ENCODE measurements at places on chromosomes 7 and 10.

DNA sequence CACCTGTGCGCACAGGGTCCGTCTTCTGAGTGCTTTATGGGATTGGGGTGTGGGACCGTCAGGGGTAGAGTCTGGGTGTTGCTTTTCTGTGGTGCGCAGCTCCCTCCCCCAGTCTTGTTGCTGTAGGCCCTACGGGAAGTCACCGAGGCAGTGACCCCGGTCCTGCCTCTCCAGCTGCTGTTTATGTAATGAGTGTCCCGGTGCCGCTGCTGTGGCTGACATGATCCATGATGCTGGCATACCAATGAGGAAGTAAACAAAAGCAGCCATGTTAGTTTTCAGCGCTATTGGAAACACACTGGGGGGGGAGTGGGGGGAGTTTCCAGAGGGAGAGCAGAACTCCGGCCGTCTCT, 1.1 kb downstream of the TRIM8 start:
- DNase-seq, result peak; percentile 90

- no peak for DNase-seq
Observed at GRCh38 chr7:50285269-50285668, 19.2 kb upstream of the IKZF1 start.

- DNase-seq, result no peak
Observed at GRCh38 chr10:81108516-81109199, 571.0 kb downstream of the SH2D4B start.

DNA sequence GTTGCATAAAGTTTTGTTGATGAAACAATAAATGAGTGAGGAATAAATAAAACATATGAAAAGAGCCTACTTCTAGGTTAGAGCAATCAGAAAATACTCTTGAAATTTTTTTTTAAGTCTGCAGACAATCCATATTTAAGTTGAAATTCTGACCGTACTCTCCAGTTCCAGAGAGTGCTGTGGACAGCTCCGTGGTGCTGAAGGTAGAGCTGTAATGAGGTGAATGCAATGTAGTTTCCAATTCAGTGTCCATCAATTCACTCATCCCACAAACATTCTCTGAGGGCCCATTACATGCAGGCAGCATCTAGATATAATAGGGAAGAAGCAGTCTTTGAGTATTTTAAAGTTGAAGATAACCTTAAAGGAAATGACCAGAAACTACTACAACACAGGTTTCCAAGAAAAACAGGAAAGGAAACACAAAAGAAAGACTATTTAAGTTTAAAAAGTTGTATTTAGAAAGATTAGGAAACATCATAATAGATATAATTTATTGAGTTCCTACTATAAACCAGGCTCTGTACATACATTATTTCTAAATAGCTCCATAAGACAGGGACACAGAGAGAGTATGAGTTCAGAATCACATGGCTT, 44.0 kb upstream of the CRTAC1 start:
- no peak for DNase-seq

DNA sequence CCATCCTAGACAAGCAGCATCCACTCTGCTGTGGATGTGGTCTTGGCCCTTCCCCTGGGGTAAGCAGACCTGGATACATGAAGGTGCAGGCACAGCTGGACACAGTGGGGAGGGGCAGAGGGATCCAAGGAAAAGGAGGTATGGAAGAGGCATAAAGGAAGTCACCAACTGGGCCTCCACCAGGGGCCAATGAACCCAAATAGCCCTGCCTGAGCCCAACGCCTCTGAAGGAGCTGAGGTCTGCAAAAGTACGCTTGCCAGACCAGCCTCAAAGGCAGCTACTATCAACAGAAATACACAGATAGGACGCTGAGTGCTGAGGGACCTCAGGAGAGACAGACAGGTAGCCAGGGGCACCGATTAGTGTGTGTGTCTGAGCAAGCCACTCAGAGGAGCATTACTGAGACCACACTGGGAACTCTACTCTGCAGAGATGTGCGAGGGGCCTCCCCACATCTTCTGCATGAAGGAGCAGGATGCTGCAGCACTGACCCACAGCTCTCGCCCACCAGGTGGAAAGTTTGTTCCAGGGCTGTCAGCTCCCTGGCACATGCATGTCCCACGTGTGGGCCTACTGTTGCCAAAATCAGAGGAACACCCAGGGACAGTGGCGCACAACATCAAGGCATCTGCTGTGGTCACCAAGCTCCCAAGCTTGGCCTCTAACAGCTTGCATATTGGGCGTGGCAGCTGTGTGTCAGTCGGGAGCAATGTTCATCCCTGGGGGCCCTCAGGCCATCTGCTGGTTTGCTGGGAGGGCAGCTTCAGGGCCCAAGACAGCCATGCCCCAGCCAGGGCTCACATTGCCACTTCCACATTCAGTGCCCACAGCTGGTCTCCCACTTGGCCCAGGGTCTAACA, 40.0 kb downstream of the MKI67 start:
- peak; percentile 58 for DNase-seq

DNA sequence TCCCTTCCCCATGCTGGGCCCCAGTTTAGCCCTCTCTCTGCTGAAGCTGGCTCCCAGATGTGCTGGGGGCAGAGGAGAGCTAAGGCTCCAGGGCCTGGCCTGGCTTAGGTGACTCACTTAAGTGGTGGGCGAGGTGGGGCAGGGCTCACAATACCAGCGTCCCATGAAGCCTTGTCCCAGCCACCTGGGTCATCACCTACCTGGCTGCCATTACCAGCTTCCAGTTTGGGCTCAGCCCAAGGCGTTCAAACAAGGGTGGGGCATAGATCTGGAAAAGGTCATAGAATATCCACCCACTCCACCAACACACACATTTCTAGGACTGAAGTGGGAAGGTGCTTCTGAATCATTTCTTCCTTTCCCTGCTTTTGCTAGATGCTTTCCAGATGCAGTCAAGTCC, 8.3 kb downstream of the KAZALD1 start:
- DNase-seq, result no peak

GRCh38 chr10:132360766-132361447, 28.9 kb downstream of the LRRC27 start:
- DNase-seq, result no peak

- no peak for DNase-seq
Observed at GRCh38 chr7:111043561-111043960, 47.4 kb upstream of the LRRN3 start.

DNA sequence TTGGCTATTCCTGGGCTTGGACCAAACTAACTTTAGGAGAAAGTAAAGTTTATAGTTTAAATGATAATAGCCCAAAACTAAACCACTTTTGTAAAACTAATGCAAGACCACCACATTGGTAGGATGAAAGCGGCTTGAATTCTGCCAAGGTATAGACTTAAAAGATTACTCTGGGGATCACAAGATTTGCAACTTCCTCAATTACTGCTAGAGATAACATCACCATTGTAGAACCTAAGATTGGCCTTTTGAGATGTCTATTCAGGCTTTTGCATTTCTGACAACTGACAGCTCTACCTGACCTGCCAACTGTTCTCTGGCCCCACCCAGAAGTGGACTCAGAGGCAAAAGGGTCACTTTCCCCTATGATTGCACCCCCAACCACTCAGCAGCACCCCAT, 162.4 kb downstream of the TNS3 start:
- DNase-seq, result peak; percentile 31

DNA sequence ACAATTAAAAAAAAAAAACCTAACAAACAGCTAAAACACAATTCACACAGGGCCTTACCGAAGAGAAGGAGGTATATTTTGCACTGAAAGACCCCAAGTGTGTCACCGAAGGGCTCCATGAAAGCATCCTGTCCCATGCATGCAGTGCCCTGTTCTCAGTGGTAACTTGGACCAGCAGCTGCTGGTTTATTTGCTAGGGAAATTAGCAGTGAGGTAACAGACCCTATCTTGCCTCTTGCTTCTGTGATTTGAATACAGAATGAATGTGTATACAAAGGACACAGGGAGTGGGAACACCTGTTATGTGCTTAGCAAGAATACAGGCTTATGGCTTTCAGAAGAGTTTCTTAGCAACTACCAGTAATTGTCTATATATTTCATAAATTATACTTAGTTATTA, at the start of gene HEPACAM2:
TSS of gene HEPACAM2 (minus strand) at position 160 of the 400 bp plus-strand sequence.
- DNase-seq, result no peak

GRCh38 chr10:82916941-82917340, 1041.9 kb downstream of the NRG3 start:
- no peak for DNase-seq

DNA sequence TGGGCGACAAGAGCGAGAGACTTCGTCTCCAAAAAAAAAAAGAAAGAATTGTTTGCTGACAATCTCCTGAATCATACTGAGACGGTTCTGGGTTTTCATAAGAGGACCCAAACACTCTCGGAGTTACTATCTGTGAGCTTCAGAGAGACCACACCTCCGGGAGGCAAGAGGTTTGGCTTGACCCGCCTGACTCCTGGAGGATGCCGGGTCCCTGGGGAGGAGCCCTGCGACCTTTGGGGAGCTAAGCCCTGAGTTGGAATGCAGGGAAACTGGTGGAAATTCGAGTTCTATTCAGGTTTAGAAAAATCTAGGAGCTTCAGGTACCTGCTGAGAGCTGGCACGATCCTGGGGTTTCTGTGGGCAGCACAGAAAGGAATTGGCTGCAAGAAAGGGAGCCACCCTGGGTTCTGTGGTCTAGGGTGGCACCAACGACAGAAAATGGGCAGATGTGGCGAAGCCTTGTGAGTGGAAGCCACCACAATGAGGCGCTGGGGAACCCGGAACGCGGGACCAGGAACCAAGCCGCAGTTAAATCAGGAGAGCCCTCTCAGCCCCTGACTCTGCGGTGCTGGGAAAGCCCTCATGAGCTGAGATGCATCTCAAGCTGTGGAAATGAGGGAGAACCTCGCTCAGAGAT, 21.9 kb upstream of the GATAD1 start:
- DNase-seq, result no peak

DNA sequence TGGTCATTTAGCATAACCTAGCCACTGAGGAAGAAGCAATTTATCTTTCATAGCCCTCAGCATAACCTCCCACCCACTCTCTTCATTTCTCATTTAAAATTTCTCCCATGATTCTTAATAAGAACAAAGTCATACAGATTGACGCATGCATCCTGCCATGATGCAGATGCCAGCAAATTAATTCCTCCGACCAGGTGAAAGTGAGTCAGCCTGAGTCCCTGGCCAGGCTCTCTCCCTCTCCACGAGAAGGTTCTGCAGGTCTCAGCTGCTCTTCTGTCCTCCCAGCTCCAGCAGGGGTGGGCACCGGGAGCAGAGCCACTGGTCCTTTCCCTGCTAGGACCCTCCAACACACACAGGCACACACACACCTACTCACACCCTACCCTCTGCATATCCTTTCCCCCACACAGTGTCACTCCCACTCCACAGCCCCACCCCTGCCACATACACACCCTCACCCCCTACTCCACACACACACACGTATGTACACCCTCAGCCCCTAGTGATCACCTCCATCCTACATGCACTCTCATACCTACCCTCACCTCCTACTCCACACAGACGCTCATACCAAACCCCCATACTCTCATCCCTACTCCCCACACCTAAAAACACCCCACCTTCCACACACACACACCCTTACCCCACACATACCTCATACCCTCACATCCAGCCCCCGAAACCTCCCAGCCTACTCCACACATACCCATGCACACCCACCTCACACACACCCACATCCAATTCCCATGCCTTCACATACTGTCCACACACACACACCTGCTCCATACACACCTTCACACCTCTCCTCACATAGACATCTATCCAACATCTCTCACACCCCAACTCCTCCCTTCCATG, 78.0 kb downstream of the FAM13C start:
- DNase-seq, result no peak

- DNase-seq, result no peak
Observed at GRCh38 chr7:31114593-31115343, 62.7 kb downstream of the ADCYAP1R1 start.

DNA sequence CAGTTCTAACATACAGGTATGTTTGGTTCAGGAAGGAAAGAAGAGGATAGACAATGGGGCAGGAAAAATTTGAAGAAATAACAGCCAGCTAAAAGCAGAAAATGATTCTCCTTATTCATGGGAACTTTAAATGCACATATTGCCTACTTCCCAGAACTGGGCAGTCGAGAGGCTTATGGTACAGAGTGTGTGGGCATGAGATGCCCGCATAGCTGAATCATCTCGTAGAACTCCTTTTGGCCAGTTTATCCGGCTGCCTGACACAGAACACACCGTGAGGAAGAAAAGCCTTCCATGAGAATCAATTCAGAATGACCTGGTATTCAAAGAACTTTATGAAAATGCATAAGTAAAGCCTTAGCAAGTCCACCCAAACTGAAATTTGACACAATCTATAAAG, 471.6 kb downstream of the SH2D4B start:
- DNase-seq, result no peak

- DNase-seq, result no peak
Observed at GRCh38 chr10:58979711-58980110, 196.7 kb upstream of the PHYHIPL start.

DNA sequence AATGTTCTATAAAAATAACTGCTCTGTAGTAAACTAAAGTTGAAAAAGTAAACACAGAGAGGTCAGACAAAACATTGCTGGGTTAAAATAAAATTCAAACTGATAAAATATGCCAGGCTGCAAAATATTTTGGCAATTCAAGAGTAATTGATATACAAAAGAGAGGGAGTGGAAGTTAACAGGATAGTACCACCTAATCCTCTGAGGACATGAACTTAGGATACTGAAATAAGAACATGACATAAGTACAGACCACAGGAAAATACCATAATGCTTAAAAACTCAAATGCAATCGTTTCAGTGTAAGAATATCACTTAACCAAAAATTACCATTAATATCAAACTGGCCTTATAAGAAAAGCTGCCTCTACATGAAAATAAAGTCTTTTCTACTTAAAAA, 37.6 kb upstream of the GPR22 start:
- no peak for DNase-seq

- DNase-seq, result no peak
Observed at GRCh38 chr7:151661587-151661986, 141.9 kb upstream of the RHEB start.

- DNase-seq, result no peak
Observed at GRCh38 chr10:72123616-72124015, 35.3 kb upstream of the SPOCK2 start.

- DNase-seq, result peak; percentile 50
Observed at GRCh38 chr7:4876586-4876985, 6.9 kb downstream of the RADIL start.

DNA sequence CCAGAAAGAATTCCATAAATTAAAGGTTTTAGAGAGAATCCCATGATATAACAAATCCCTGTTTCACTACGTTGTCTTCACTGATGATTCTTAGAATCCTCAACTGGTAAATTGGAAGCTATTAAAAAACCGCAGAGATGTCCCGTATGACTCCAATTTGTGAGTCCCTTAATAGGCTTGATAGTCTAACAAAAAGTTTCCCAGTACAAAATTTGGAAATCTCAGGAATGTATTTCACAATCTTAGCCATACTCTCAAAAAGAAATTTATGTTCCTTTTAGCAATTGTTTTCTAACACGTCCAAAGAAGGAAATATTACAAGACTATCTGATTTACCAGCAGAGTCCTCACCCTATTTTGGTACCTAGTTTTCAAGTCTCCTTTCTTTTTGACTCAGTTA, 2.5 kb downstream of the TES start:
- no peak for DNase-seq

GRCh38 chr10:107144490-107144889, 20.0 kb downstream of the SORCS1 start:
- DNase-seq, result no peak

- no peak for DNase-seq
Observed at GRCh38 chr7:116170180-116170579, 40.2 kb upstream of the TES start.

GRCh38 chr10:29535012-29535777, 99.6 kb downstream of the SVIL start:
- DNase-seq, result no peak

- peak; percentile 70 for DNase-seq
Observed at GRCh38 chr10:11397077-11397965, 214.1 kb downstream of the USP6NL start.

Measured in coronary artery (tissue), 2 donors.